Activated T-helper 17 cell treated with anti-CD3 and anti-CD28 coated beads, Interleukin-2, amount 50 U/mL, for 72 hours (primary cell): ENCODE measurements at places on chromosomes 7 and 10. TPM values are rescaled to one million over a fixed set of nuclear protein-coding genes. Genes with fewer than 3 reads are reported as not detected.

Gene RELN
- total RNA-seq = not detected

Gene CLDN3
- not detected for total RNA-seq

Gene LRIT1
- not detected for total RNA-seq

Gene GNG11
- not detected for total RNA-seq

Gene POU6F2
- total RNA-seq = 0.16 TPM
